ENCODE measurements at places on chromosomes 3 and 15. TPM values are rescaled to one million over a fixed set of nuclear protein-coding genes. Genes with fewer than 3 reads are reported as not detected.

GRCh38 chr3:197600796-197601565, 45.2 kb upstream of the BDH1 start:
- H3K4me3 ChIP-seq: no peak overlapping the region
- no peaks in the 10 kb centered on the region for H3K27me3 ChIP-seq
- DNase-seq: no peak
- H3K4me1 ChIP-seq: no peaks in the 10 kb centered on the region
- no peak overlapping the region for H3K27ac ChIP-seq

DNA sequence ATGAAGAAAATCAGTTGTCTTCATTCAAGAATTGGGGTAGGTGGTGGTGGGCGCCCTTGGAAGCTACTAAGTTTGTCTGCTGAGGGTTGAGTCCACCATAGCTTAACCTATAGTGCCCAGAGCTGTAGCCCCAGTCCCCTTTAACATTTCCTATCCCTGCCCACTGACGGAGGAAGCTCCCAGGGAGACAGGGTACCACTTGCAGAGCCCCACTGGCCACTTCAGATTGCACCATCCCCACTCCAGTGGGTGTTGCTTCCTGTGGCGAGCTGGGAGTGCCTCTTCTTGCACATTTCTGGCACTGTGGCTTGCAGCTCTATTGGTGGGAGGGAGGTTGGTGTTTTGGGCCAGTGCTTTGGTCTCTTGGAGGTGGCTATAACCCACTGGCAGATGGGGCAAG, 2.7 kb downstream of the PXYLP1 start:
- H3K36me3 ChIP-seq: no peaks in the 10 kb centered on the region
- H3K4me1 ChIP-seq: no peaks in the 10 kb centered on the region
- no peaks in the 10 kb centered on the region for H3K27me3 ChIP-seq
- no peak overlapping the region for H3K4me3 ChIP-seq
- no peak overlapping the region for H3K27ac ChIP-seq

GRCh38 chr3:186307594-186308221, 54.3 kb downstream of the DGKG start:
- no peak for DNase-seq

GRCh38 chr3:81299481-81299880, 462.0 kb downstream of the GBE1 start:
- no peaks in the 10 kb centered on the region for H3K4me1 ChIP-seq
- H3K27me3 ChIP-seq: no peaks in the 10 kb centered on the region
- no peak overlapping the region for H3K4me3 ChIP-seq
- DNase-seq: no peak
- no peak overlapping the region for H3K27ac ChIP-seq
- no peaks in the 10 kb centered on the region for H3K36me3 ChIP-seq

GRCh38 chr3:32994045-32994444, 42.6 kb downstream of the CCR4 start:
- H3K4me3 ChIP-seq: no peak overlapping the region
- no peaks in the 10 kb centered on the region for H3K36me3 ChIP-seq
- no peaks in the 10 kb centered on the region for H3K4me1 ChIP-seq
- no peak for DNase-seq
- no peak overlapping the region for H3K27ac ChIP-seq

The SUSD5 gene
- 0.77 TPM for total RNA-seq

The CAMP gene
- total RNA-seq: not detected
